NCI-H69 (cell line): ENCODE measurements at places on chromosomes 5 and 9.
A peak's percentile ranks its signal among the peaks of the same experiment; 100 is the strongest.

DNA sequence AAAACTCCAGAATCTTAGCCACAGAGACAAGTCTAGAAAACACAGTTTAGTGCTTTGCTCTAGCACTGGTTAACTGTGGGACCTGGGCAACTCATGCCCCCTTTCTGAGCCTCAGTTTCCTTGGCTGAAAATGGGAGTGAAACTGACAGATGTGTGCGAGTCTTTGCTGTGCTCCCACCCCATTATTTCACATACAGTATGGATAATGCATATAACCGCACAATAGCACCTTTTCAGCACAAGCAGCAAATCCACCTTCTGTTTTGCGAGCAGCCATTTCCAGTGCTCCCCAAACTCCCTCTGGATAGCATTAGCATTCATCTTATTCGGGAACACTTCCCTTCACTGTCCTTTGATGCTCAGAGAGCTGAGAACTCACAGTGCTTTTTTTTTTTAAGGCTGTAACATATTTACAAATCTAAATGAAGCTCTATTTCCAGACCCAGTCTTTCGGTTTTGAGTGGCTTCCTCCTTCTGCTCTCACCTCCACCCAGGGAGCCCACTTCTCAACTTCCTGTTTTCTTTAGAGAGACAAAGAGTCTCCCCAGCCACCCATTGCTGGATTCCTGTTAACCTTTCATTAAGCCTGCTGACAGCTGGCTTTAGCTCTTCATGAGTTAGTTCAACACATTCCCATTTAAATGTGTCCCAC is 49.2 kb downstream of the TIMD4 start:
- peak; percentile 99 for DNase-seq

GRCh38 chr9:76374783-76375559 is 19.3 kb downstream of the RFK start:
- peak; percentile 84 for DNase-seq

DNA sequence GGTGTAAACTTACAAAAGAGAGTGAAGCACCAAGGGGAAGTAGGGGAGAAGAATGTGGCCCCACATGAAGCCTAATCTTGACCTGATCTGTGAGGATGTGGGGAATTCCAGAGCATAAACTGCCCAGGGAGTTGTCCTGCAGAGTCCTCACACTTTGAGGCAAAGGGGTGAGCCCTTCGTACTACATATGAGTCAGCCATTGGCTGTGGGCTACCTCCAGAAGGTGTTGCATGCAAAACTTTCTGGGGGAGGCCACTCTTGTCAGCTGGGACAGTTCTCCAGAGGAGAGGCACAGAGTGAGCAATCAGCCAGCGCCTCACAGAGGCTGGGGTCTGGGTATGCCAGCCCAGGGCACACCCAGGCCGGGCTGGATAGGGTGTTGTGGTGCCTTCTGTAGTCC is 98.1 kb upstream of the NMUR2 start:
- DNase-seq: no peak

DNA sequence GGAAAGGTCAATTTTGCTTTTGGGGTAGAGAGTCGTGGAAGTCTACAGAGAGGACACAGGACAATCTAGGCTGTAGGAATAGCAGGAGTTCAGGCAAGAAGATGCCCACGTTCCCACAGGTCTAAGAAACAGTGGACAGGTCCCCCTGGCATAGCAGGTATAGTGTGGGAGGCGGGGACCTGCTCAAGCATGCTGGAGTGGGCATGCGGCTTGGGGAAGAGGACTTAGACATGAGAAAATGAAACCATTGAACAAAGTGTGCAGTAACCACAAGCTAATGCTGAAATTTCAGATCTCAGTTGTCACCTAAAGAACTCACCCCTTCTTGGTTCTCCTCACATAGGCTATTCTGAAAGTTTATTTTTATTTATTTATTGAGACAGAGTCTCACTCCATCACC is 142.8 kb upstream of the EFNA5 start:
- DNase-seq: no peak

DNA sequence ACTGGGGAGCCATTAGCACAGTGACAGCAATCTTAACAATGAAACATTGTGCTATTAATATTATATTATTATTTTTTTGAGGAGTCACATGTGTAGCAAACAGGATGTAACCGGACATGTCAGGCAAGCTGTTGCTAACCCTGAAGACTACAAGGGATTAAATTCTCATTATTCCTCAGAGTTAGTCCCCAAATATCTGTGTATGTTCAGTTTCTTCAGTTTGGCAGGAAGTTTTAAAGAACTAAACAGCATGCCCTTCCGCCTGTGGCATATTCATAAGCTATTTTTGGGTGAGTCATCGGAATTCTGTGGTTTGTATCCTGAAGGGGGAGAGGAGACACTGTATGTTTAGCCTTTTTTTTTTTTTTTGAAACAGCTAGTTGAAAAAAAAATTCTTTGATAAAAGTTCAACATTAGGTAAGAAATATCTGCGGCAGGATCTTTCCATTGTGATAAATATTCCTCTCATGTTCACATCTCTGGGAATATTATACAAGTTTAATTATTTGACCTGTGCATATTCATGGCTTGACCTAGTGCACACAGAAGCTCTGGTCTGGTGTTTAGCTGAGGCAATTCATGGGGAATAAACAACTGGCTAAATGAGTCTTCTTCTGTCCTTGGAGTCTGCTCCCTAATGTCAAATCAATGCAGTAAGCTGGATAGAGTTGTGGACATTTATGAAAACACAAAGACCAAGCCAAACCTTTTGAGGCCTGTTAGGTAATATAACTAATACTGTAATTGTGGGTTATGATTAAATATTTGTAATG is 202.7 kb upstream of the CDKN2B start:
- DNase-seq: no peak

DNA sequence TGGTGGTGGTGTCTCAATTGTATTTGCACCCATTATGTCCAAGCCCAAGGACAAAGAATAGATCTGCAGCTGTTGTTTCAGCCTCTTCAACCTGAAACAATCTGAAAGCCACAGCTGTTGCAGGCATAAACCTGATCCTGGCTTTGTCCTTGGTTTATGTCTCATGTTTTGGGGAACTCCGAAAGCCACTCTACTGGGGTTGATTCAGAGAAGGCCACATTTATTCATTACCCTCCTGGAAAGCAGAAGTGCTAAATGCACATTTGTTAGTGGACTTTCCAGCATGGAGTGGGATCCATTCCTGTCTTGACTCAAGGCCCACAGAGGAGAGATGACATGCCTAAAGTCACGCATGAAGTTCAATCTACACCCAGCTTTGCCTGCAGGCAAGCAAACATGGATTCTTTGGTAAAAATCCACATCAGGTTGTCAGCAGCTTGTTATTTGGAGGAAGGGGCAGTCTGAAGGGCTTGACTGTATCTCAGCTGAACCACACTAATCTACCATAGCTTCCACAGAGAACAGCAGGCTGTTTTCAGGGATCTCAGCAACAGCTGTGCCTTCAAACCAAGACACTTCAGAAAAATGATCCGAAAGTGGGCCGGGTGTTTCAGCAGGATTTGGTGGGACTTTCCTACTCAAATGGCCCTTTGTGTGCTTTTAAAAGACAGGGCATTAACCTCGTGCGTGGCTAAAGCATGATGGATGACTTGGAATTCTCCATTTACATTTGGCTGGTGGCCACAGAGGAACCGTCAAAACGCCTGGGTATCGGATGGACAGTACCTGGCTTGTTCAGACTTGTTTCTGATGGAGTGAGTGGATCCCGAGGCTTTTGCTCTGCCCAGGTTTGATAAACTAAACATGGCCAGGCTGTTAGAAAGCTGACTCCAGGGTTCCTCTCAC is 36.2 kb upstream of the ADAM19 start:
- peak; percentile 85 for DNase-seq

DNA sequence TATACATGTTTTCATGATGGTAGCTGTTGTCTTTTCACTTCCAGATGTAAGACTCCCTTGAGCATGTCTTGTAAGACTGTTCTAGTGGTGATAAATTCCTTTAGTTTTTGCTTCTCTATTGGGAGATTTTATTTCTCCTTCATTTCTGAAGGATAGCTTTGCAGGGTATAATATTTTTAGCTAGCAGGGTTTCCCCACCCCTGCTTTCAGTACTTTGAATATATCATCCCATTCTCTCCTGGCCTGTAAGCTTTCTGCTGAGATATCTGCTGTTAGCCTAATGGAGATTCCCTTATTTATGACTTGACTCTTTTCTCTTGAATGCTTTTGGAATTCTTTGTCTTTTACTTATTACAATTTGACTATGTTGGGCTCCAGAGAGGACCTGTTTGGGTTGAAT is 211.0 kb downstream of the GDNF start:
- no peak for DNase-seq

DNA sequence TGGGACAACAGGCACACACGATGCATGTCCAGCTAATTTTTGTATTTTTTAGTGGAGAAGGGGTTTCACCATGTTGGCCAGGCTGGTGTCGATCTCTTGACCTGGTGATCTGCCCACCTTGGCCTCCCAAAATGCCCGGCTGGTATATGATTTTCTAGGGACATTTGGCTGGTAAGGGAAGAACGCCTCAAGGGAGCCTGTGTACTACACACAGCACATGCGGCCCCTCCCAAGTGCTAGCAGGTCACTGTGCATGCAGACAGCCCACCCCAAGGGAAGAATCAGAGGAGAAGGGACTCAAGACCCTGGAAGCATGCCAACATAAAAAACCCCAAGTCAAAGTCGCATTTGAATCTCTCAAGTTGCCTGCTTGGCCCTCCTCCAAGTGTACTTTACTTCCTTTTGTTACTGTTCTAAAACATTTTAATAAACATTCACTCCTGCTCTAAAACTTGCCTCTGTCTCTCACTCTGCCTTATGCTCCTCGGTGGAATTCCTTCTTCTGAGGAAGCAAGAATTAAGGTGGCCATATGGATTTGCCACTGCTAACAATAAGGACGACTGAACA is 24.3 kb upstream of the OTULINL start:
- peak; percentile 60 for DNase-seq

- DNase-seq: no peak
Observed at GRCh38 chr9:137373611-137373980, 49.4 kb downstream of the EXD3 start.
